GM03348 (cell line): ENCODE measurements at places on chromosomes 2 and 18.

DNA sequence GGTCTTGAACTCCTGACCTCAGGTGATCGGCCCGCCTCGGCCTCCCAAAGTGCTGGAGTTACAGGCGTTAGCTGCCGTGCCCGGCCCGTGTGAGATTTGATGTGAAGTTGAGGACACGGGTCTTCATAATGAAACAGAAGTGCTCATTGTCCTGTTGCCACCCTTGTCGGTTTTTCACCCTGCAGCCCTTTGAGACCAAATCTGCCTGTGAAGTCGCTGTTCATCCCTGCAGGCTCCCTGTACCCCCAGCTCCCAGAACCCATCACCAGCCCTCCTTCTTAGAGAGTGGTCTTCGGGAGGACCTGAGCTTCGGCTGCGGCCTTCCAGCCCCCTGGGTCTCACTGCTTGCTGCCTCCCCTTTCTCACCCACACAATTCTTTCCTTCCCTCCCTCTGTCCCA is 325.2 kb downstream of the GBX2 start:
- DNase-seq = no peak

DNA sequence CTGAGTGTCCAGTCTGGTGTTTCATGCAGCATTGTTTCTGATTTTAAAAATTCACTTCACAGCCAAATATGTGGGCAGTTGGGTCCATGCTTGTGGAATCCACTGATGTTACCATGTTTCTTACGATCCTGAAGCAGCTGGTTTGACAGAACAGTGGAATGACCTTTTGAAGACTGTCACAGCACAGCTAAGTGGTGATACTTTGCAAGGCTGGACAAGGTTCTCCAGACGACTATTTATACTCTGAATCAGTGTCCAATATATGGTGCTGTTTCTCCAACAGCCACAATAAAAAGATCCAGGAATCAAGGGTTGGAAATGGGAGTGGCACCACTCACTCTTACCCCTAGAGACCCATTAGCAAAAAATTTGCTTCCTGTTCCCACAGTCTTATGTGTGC is 577.4 kb upstream of the RAB6C start:
- DNase-seq = no peak

GRCh38 chr2:218883491-218884490 is 3.1 kb downstream of the WNT10A start:
- peak; percentile 72 for DNase-seq

DNA sequence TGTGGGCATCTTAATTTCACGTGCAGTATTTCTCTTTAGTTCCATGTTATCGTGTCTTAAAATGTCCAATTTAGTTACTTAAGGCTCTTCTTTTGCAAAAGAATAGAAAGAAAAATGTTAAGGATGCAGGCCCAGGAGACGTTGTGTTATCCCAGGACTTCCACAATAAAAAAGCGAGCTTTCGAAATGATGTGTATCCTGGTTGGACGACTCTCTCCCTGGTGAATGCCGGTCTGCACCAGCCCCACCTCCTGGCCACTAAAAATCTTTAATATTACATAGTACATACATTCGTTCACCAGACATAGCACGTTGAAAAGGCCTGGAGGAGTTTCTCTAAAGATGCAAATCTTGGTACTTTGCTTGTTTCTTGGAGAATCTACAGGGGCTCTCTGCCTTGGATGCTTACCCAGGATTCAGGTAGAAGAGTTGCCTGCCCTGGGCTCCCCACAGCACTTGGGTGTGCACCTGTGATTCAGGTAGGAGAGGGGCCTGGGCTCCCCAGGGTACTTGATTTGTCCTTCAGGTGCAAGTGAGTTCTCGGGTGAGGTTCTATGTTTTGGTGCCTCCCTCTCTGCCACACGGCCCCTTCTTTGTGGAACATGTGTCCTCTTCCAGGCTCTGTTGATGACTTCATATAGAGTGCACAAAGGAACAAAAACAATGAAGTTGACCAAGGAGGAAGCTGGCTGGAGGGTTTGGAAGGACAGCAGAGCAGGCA is 26.6 kb downstream of the TWIST2 start:
- DNase-seq = no peak

DNA sequence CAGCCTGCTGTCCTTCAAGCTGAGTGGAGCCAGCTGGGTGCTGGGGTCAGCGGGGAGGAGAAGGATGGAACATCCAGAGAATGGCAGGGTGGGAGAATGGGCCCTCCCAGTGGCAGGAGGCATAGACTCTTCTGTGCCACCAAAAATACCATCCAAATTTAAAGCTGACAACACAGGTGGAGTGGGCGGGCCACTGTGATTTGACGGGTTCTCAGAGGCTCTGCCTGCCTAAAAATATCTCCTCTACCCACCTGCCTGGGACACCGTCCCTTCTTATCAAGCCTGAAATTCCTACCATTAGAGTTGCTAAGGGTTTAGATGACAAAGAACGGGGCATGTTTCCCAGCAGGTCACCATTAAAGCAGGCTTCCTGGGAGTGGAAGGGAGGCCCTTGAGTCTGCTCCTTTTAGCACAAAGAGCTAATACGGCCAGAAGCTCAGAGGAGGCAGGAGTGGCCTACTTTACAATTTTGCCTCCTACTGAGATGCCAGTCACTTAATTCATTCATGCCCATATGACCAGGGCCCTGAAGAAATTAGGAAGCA is 19.8 kb upstream of the MARCHF4 start:
- DNase-seq = no peak

GRCh38 chr18:11175266-11175979 is 26.1 kb upstream of the PIEZO2 start:
- DNase-seq = peak; percentile 80

- DNase-seq = no peak
Measured at GRCh38 chr2:168601741-168602140, 145.7 kb downstream of the CERS6 start.

GRCh38 chr2:64738026-64738425 is 84.3 kb upstream of the SERTAD2 start:
- no peak for DNase-seq

- no peak for DNase-seq
Measured at GRCh38 chr2:49070716-49071115, 83.6 kb downstream of the FSHR start.

GRCh38 chr18:24063121-24063731 is 48.7 kb downstream of the TTC39C start:
- DNase-seq = peak; percentile 64

- DNase-seq = peak; percentile 73
Measured at GRCh38 chr2:11305958-11306357, 38.5 kb downstream of the ROCK2 start.

- peak; percentile 57 for DNase-seq
Measured at GRCh38 chr18:59006461-59007067, 133.1 kb upstream of the SEC11C start.

- DNase-seq = no peak
Measured at GRCh38 chr2:145957929-145958328, 1438.0 kb upstream of the ZEB2 start.

- DNase-seq = no peak
Measured at GRCh38 chr2:64881037-64881492, 108.1 kb upstream of the SLC1A4 start.

DNA sequence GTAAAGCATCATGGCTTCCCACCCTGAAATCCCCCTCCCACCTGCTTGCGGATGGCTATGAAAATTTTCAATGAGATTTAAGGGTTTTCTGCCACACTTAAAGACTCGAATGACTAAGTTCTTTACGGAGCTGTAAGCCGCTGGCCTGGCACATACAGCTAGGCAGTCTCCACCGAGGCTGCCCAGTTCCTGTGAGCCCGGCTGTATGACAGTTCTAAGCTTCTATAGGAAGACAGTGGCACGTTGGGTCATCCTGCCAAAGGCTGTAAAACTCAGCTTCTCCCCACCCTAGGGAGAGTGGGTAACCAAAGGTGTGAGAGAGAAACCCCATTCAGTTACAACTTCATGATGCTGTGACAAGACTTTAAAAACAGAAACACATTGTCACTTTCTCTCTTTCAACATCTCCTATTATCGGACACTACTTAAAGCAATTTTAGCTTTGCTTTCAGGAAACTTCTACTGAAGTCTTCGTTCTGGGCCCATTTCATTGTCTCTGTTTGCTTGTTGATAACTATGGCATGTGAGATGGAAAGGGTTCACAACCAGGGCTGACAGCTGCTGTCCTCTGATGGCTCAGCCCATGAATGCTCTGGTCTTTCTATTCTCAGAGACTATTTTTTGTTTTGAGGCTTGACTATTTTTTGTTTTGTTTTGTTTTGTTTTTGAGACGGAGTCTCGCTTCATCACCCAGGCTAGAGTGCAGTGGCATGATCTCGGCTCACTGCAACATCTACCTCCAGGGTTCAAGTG is 7.1 kb downstream of the CASP8 start:
- no peak for DNase-seq
